ENCODE measurements at places on chromosomes 4 and X. TPM values are rescaled to one million over a fixed set of nuclear protein-coding genes. Genes with fewer than 3 reads are reported as not detected.

DNA sequence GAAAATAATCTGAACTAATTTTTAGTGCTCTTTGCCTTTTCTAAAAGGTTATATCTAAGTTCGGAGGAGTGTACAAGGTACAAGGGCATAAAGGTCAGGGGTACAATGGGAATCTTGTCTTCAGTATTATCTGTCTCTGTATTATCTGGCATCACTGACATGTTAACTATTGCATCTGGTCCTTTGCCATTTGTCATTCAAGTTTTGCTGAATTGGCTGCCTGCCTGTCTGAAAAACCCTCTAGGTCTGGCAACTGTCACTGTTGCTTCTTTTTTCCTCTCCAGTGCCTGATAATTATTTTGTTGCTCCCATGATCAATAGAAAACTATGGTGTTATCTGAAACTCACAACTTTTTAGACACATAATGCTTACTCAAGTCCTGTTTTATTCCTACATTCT is 112.5 kb upstream of the STK26 start:
- no peaks in the 10 kb centered on the region for H3K27me3 ChIP-seq
- DNase-seq: no peak
- H3K27ac ChIP-seq: no peak overlapping the region
- H3K4me3 ChIP-seq: no peak overlapping the region
- no peaks in the 10 kb centered on the region for H3K36me3 ChIP-seq

GRCh38 chr4:149353241-149353640 is 462.4 kb downstream of the IQCM start:
- no peak overlapping the region for H3K27ac ChIP-seq
- H3K4me3 ChIP-seq: no peak overlapping the region
- H3K27me3 ChIP-seq: no peaks in the 10 kb centered on the region
- no peak for DNase-seq
- H3K36me3 ChIP-seq: no peaks in the 10 kb centered on the region
- no peaks in the 10 kb centered on the region for H3K4me1 ChIP-seq

DNA sequence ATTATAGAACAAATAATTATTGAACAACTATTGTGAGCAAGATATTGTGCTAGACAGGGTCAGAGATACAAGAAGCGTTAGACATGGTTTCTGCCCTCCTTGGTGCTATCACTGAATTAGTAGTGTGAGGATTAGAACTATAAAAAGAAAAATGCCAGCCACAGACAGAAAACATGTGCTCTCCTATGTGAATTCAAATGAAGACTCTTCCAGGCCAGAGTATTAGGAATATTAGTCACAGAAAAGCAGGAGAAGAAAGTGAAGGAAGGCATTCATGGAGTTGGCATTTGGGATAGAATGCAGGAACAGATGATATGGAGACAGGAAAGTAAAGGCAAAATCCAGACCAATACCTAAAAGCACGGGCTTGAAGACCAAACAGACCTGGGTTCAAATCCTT is 179.6 kb upstream of the TENM3 start:
- no peak overlapping the region for H3K27ac ChIP-seq
- no peak for DNase-seq
- no peaks in the 10 kb centered on the region for H3K4me1 ChIP-seq
- H3K27me3 ChIP-seq: no peaks in the 10 kb centered on the region

DNA sequence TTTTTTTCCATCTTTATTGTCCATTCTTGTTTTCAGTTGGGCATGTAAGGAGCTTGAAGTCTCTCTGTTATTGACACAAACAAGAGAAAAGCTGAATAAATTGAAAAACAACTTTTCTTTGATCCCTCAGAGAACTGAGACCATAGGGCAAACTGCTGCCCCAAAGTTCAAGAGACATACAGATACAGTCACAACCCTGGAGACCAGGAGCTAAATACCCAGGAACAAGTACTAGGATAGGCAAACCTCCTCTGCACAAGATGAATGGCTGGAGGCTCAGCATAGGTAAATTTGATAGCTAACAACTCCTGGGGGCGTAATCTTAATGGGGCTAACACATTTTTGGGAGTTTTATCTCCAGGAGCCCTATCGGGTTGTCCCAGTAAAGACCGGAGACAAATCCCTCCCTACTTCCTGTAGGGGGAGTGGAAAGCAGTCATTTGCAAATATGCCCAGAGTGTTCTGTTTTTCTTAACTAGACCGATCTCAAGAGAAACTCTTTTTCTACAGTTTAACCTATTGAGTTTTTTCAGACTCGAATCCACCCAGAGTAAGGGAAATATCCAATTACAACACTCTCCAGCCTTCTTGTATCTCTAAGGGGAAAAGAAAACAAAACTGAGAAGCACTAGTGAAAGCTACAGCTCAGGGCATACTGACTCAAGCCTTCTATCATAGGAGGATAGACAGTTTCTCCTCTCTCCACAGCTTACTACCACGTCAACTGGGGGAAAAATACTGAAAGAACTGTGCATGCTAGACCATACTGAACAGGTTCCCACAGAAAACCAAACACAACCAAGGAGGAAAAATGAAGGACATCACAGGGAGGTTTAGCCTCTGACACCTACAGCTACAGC is 23.1 kb downstream of the MAGEA8 start:
- no peaks in the 10 kb centered on the region for H3K36me3 ChIP-seq
- H3K4me3 ChIP-seq: no peak overlapping the region

GRCh38 chrX:135295238-135295943 is 13.9 kb upstream of the ETDC start:
- no peaks in the 10 kb centered on the region for H3K27me3 ChIP-seq
- no peaks in the 10 kb centered on the region for H3K4me1 ChIP-seq
- peak overlapping the region; percentile 23 for H3K4me3 ChIP-seq
- H3K36me3 ChIP-seq: no peaks in the 10 kb centered on the region
- DNase-seq: no peak
- no peak overlapping the region for H3K27ac ChIP-seq

DNA sequence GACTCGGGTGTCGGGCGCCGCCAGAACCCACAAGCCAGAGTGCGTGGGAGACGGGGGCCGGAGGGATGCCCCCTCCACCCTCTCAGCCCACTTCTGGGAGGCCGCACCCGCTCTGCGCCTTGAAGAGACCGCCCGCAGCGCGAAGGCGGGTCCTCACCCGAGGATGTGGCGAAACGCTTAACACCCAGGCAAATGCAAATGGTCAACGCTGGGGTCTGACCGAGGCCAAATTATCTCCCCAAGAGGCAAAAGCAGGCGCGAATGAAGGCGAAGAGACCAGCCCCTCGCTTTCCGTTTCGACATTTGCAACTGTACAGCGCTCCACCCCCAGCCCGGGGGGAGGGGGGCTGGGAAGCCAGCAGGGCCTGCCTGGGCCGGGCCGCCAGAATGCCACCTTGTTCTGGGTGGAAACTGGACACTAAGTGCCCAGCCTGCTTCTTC is 137.7 kb upstream of the ZIC3 start:
- no peak for DNase-seq
- H3K4me3 ChIP-seq: peak overlapping the region; percentile 36
- no peaks in the 10 kb centered on the region for H3K36me3 ChIP-seq
- peaks cover 5% of the 10 kb centered on the region for H3K27me3 ChIP-seq

DNA sequence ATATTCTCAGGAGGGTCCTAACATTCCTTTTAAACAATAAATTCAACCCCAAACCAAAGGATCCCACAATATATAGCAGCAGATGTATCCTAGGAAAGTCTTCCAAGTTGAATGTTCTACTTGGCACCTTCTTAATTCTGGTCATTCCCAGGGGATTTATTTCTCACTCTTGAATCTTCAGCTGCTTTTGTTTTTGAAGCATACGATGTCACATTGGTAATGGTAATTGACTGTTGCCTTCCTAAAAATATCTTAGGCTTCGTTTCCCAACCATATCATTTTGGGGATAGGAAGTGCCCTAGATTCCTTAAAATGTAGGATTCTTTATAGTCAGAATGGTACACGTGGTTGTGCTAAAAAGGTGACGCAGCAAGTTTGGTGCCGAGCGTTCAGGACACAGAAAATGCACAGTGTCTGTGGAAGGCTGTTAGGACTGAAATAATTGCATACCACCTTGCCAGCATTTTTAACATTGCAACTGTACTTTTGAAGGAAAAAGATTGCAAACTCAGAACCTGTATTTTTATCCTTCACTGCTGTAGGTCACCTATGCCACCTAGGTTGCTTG is 8.1 kb downstream of the SNX25 start:
- no peak for DNase-seq
- H3K4me3 ChIP-seq: no peak overlapping the region
- no peak overlapping the region for H3K27ac ChIP-seq
- no peaks in the 10 kb centered on the region for H3K36me3 ChIP-seq
- H3K27me3 ChIP-seq: no peaks in the 10 kb centered on the region

GRCh38 chr4:166153548-166153947 is 280.5 kb downstream of the TLL1 start:
- no peak overlapping the region for H3K4me3 ChIP-seq
- H3K27ac ChIP-seq: no peak overlapping the region
- H3K4me1 ChIP-seq: no peaks in the 10 kb centered on the region
- no peak for DNase-seq

DNA sequence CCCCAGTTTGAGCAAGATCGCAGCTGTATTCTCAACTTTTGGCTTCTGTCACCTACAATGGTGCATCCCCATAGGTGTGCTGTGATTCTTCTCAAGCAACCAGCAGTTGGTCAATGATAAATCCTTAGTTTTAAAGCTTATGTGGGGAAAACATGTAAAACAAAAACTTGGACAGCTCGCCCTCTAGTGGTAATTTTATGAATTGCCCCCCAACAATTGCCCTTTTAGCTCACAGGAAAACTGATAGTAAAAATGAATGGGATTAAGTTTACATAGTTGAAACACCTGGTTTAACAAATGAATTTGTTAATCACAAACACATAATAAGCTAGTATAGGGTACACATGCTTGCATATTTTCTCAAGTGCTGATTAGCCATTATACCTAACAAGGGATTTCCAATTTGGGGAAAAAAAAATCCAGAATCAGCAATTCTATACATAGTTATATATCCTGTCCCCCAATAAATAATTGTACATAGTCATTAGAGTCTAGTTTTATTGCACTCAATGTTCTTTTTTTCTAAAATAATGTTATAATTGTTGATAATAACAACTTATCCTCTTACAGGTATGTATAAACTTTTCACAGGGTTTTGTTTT is 30.1 kb downstream of the TEX13A start:
- no peak overlapping the region for H3K4me3 ChIP-seq
- no peaks in the 10 kb centered on the region for H3K36me3 ChIP-seq
- no peak overlapping the region for H3K27ac ChIP-seq
- no peaks in the 10 kb centered on the region for H3K27me3 ChIP-seq
- DNase-seq: no peak
- no peaks in the 10 kb centered on the region for H3K4me1 ChIP-seq

- H3K27me3 ChIP-seq: no peaks in the 10 kb centered on the region
- H3K36me3 ChIP-seq: no peaks in the 10 kb centered on the region
- H3K4me1 ChIP-seq: peaks cover 24% of the 10 kb centered on the region
- no peak for DNase-seq
- no peak overlapping the region for H3K4me3 ChIP-seq
Observed at GRCh38 chr4:122584519-122584918, 36.3 kb downstream of the IL21 start.

DNA sequence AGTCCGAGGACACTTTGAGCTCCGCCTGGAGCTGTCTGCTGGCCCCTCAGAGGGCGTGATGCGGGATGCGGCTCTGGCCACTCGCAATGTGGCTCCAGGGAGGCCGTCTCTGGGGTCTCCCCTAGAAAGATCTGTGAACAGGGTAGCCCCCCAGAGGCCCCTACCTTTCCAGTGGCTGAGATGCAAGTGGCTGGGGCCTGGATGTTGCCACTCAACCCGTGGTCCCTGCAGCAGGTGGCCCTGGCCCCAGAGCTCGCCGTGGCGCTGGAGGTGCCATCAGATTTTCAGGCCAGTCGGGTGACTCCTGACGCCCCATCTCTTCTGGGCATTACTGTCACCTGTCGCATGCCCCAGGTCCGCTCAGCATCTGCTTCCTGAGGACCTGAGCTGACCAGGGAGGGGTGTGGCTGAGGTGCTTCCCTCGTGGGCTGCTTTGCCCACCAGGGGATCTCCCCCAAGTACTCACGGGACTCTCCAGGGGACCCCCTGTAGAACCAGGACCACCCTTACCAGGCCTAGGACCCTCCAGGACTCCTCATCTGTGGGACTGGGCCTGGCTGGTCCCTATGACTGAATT is 102.1 kb upstream of the LRPAP1 start:
- no peak for DNase-seq
- no peak overlapping the region for H3K4me3 ChIP-seq
- H3K36me3 ChIP-seq: no peaks in the 10 kb centered on the region
- no peaks in the 10 kb centered on the region for H3K27me3 ChIP-seq
- peaks cover 11% of the 10 kb centered on the region for H3K4me1 ChIP-seq

- no peak for DNase-seq
- H3K27me3 ChIP-seq: no peaks in the 10 kb centered on the region
- no peak overlapping the region for H3K27ac ChIP-seq
Observed at GRCh38 chr4:101098666-101099400, 248.5 kb downstream of the PPP3CA start.

DNA sequence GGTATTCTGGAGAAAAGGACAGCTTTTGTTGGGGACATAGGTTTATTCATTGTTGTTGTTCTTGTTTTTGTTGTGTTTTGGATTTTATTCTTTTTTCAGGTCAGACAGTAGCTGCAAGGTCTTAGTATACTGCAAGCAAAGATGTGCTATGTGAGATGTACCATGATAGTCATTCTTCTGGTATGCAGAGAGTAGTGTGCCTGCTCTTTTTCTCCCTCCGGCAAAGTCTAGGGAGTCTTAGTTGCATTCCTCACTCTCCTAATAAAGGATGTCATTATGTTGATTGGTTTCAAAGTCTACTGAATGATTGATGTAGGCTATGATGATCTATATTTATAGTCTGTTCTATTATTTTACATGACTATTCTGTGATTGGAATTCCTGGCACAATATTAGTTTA is 119.9 kb upstream of the POF1B start:
- no peak for DNase-seq
- no peak overlapping the region for H3K27ac ChIP-seq
- H3K36me3 ChIP-seq: no peaks in the 10 kb centered on the region
- H3K4me3 ChIP-seq: no peak overlapping the region
- no peaks in the 10 kb centered on the region for H3K4me1 ChIP-seq

The CFAP47 gene
- not detected for total RNA-seq

The ARSD gene
- 14.0 TPM for total RNA-seq

The CSAG1 gene
- not detected for total RNA-seq

The DTHD1 gene
- 0.49 TPM for total RNA-seq

The APOO gene
- total RNA-seq: 8.6 TPM

The CRMP1 gene
- 3.4 TPM for total RNA-seq

The IL15 gene
- total RNA-seq: 11.5 TPM

The SYNPO2 gene
- 109 TPM for total RNA-seq
